ENCODE measurements at places on chromosomes 7 and 10.

DNA sequence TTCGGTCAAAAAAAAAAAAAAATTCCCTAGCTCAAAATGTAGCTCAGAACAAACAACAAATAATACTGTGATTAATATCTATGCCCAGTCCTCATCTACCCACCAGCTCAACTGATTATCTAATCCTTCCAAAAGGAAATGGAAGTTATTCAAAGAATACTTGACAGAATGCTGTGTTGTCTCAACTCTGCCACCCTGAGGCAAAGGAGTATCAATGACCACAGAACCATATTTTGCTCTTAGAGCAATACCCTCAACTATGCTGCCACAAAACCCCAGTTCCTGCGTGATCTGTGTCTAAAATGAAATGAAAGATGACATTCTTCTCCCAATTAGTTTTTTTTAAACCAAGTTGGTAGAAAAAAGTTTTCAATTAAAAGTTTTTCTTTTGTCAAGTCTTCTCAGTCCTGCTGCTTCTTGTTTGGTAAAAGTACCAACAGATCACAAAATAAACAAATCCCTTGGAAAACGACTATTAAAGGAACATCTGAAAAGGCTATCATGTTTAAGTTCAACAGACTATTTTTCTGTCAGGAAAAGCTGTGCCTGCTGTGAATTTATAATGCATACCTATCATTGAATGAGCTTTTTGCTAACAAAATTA is 21.6 kb downstream of the RBM28 start:
- DNase-seq, result no peak

- no peak for DNase-seq
Observed at GRCh38 chr10:114276671-114277070, 37.6 kb downstream of the VWA2 start.

DNA sequence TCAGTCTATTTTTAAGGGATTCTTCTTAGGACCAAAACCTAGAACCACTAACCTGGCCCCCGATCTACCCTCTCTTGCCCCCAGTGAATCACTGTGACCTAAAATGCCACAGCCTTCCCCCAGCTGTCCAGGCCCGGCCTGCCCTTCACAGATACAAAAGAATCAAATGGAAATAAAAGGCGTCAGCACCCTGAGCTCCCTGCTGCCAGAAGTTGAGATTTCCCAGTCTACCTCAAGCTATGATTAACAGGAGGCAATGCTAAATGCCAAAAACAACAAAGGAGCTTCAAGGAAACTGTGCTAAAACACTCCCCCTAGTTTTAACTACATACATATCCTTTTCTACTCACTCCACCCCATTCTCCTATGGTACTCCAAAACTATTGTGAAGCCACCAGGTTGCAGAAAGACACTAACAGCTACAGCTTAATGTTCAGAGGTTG is 67.8 kb downstream of the GSAP start:
- DNase-seq, result no peak

- no peak for DNase-seq
Observed at GRCh38 chr10:52485462-52485861, 171.4 kb downstream of the DKK1 start.

DNA sequence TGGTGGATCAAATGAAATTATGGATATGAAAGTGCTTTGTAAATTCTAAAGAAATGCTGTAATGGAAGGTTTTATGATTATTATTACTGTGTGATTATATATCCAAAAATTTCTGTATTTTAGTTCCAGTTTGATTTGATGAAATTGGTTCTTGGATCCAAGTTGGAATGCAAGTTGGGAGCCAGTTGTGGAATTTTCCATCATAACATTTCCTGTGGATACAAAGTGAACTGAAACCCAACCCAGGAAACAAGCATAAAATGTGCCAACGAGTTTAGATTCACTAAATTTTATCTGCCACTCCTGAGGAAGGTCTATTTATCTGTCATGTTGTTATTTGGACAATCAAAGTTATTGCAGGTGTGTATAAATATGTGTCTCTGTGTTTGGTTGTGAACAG is 131.4 kb upstream of the MDFIC start:
- no peak for DNase-seq

DNA sequence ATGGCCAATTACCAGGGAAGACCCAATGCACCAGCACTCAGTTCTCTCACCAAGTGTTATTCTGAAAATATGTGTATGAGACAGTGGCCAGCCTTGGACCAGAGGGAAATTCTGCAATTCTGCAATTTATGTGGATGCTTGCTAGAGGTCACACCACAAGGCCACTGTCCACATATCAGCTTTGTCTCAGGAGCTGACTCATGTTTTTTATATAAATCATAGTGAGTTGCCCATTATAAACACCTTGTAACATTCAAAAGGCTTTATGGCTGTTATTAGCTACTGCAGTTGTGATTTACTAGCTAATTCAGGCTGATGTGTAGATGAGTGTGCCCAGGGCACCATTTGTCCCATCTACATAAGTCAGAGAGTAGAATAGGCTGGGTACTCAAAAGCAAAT is 649.0 kb downstream of the LRMDA start:
- no peak for DNase-seq

GRCh38 chr10:43084812-43085211 is 7.9 kb downstream of the RET start:
- no peak for DNase-seq

- no peak for DNase-seq
Observed at GRCh38 chr7:28479507-28479947, 67.2 kb downstream of the CREB5 start.

DNA sequence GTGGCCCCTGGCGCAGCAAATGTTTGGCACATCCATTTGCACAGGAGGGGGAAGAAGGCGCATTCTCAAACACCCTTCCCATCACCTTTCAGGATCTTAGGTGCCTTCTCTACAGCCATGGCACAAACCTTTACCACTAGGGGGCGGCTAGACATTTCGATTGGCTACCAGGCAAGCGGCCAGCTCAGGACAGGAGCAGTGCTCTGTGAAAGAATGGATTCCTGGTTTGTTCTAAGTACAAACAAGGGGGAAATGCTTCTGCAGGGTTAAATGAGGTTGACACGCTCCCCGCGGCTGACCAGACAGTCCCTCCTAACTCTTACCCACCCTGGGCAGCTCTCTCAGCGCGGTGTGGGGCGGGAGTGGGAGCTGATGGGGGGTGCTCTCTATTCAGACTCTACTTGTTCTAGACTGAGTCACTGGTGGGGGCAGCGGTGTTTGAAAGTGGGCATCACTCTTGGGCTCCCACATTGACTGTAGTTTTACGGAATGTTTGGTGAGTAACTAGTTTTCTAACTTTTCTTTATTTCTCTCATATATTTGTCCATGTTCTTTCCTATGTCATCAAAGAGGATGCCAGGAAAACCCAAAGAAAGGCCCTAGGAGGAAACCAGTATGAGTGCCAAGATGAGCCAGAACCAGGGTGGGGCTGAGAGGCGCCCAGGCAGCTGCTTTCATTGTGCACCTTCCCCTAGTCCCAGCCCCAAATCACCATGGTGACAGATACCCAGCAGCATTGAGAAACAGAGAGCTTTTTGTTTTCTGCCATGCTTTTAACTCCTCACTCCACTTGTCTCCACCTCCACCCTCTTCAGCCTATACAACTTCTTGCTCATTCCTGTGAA is 61.4 kb upstream of the GPR158 start:
- no peak for DNase-seq

DNA sequence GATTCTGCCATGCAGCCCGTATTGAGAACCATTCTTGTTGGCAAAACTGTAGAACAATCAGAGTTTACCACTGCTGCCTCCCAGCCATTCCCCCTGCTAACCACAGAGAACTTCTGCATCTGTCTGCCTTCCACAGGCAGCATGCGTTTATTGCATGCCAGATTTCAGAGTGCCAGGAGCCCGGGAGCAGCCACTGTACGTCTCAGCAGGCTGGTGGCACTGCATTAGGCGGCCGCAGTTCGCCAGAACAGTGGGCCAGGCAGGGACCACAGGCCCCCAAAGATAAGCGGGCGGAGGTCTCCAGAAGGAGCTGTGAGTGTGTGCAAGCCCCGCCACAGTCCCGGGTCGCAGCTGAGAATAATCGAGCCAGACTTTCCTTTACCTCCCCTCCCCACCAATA is 31.8 kb downstream of the ZNF467 start:
- no peak for DNase-seq

DNA sequence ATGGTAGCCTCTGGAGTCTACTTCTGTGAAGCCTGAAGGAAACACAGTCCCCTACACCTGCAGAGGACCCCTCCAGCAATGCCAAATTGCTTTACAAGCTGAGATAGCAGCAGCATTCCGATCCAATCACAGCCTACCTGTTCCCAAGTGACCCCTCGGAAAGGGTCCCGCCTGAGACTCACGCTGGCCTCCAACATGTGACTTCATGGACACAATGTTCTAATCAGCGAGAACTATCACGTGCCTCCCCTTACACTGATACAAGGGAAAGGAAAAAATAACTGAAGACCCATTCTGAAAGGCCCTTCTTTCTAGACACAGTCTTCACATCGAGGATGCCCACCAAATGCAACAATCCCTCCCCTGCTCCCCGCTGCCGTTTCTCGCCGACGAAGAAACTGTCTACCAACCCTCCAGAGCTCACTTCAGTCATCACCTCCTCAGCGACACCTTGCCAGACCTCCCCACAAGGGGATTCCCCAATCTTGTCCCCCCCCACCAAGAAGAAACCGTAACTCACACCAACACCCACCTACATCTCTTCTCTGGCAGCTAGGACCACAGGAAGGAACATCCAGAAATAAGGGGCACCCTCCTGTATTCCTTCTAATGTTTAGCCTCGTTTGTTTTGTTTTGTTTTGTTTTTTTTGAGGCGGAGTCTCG is 1.8 kb downstream of the SNX8 start:
- no peak for DNase-seq

GRCh38 chr10:18008986-18009385 is 57.3 kb downstream of the SLC39A12 start:
- no peak for DNase-seq

- DNase-seq, result no peak
Observed at GRCh38 chr7:39606352-39606751, 17.0 kb upstream of the RALA start.

DNA sequence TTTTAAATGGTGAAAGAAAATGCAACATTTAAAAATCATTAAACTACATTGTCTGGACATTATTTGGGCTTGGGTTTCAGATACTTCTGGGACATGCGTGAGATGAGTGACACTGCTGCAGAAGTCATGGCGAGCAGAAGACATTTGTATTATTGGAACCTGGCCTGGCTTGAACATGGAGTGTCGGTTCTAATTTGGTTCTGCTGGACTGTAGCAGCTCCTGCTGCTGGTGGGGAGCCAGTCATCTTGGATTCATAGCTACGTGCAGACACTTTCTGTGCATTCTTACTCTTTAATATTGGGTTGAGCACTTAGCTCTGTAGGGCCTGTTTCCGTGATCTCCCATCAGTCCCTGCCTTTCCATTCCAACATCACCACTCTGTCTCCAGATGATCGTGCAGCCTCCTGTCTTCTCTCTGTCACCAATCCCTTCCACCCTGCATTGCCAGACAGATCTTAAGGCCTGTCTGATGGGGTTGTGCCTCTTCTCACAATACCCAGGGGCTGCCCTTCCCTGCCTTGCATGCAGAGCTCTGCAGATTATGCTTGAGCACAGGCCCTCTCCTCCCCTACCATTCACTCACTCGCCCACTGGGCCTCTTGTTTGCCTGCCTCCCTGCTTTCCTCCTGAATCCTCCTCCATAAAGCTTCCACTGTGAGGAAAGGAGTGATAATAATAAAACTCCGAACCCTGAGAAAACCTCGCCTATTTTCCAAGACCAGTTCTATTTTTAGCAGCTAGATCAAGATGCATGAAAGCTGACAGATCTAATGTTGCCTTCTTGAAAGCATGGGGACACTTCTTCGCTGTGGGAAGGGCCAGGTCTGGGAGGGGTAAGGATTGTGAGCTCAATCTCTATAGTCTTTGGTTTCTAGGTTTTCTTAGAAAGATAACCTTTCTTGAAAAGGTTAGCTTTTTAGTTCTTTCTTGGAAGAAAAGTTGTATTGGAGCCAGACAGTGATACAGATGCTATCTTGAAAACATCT is 32.9 kb downstream of the CELF2 start:
- DNase-seq, result no peak

DNA sequence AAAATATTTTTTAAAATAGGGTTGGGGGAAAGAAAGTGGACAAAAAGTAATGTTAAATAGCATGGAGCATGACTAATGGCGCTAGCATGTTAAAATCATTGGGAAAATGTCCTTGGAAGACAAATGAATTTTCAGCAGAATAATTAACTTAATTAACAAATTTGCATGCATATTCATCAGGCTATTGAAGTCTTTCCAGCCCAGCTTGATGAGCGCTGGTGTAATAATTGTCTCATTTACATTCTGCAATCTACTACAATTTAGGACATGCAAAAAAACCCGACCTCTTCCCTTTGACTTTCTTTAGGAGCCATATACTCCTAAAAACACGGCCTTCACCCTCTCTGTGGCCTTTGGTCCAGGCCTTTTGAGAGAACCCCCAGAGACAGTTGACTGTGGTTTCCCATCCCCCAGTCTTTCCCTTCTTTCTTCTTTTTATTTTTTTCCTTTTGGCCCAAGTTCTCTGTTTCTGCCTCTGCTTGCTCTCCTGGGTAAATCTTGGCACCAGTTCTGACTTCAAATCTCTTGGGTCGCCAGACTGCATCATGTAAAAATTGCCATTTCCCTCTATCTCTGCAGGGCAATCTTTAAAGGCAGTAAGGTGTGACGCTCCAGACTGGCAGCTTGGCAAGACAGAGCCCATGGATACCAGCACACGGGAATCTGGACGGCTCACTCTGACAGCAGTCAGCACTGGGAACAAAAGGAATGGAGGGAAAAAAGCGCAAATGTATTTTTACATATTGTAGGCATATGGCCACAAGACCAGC is 105.5 kb downstream of the NEUROD6 start:
- DNase-seq, result no peak

DNA sequence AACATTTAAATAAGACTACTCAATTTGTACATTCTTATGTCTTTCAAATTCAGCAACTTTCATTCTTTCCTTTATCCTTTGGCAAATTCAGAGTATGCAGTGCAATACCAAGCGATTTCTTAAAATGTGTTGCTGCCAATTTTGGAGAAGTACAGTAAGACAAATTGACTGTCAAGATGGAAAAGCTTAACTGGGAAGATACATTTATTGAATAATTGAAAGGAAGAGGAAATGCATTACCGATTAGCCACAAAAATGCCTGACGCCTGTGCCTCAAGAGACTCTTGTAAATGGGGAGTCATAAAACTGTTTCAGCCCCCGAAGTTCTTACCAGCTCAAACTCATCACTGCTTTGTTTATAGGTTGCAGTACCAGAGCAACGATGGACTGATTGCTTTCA is 373.3 kb upstream of the GALNT17 start:
- no peak for DNase-seq

GRCh38 chr7:139603896-139604295 is 80.4 kb downstream of the CLEC2L start:
- no peak for DNase-seq

GRCh38 chr10:45239642-45240041 is 75.8 kb downstream of the OR13A1 start:
- no peak for DNase-seq

GRCh38 chr7:132475669-132476116 is 100.6 kb downstream of the PLXNA4 start:
- no peak for DNase-seq

DNA sequence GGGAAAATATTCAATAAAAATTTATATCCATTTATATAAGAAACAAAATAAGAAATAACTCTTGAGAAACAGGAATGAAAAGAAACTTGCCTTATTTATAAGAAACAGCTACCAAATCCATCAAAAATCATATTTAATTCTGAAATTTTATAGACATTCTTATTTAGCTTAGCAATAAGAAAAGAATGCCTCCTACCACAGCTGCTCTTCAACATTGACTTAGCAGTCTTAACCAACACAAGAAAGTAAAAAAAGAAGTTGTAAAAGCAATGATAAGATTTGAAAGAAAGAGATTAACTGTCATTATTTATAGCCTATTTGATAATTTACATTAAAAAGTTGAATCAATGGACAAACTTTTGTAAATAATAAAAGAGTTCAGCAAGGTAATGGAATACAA is 212.8 kb downstream of the ZNF365 start:
- DNase-seq, result no peak

All from stimulated activated CD8-positive, alpha-beta memory T cell treated with anti-CD3 and anti-CD28 coated beads, Interleukin-15, amount 100 ng/mL, for 1 hour (primary cell).